ENCODE measurements at places on chromosomes 16 and 17.

GRCh38 chr16:87922250-87922871 lies 14.0 kb downstream of the CA5A start:
- no peak for DNase-seq

DNA sequence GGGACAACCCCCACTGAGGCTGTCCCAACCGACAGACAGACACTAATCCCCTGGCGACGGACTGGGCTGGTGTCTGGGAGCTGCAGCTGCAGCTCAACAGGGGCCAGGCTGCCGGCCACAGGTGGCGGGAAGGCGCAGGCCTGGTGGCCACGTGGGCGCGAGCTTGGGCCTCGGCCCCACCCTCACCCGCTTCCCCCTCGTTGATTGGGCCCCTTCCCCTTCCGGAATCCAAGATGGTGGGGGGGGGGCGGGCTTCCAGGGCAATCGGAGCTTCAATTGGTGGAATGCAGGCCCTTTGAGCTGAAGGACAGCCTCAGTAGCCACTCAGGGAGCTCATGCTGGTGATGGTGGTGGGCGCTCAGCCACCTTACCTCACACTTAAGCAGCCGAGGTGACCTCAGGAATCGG lies 8.7 kb upstream of the TBX4 start:
- no peak for DNase-seq

DNA sequence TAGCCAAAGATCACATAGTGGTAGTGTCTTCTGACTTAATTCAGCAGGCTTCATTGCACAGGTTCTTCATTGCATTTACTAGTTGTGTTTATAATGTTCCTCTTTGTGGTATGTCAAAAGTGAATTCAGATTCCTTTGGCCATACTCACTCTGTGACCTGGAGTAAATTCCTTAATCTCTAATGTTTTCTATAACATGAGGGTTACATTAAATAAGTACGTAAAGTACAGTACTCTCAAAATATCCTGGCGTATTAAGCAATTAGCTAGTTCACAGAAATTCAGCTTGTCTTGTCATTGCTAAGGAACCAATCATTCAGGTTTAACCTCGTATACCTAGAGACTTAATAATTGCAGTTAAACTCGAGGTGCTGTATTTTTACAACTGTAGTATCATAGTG lies 4.2 kb downstream of the RPS6KB1 start:
- DNase-seq: no peak

DNA sequence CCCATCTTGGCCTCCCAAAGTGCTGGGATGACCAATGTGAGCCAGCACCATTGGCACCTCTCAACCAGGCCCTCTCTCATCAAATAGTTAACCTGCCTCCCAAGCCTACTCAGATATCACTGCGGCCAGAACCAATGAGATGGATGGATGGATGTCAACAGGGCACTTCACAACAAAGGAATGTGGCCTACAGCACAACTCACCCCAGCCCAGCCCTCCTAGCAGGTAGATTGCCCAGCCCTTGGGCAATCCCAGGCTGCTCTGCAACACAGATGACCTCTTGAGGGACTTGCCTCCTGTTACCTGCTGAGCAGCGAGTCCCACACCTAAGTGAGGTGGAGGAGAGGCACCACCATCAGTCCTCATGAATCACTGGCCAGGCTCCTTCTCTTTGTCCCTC lies 22.6 kb upstream of the KIFC3 start:
- no peak for DNase-seq

DNA sequence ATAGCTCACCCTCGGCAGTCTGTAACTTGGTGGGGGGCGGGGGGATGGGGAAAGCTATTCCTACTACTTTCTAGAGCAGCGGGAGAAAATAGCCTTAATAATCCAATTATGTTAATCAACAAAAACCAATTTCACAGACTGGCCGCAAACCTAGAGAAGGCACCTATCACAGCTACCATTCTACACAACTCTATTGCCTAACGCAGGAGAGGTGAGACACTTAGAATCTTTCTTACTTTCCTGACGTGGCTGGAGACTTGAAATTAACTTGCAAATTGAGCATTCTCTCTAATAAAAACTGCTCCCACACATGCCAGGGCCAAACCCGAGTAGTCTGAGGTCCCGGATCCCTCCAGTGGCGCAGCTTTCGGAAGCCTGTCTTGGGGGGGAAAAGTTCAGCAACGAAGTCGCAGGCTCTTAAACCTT lies 794 bp downstream of the SMG6 start:
- DNase-seq: no peak

DNA sequence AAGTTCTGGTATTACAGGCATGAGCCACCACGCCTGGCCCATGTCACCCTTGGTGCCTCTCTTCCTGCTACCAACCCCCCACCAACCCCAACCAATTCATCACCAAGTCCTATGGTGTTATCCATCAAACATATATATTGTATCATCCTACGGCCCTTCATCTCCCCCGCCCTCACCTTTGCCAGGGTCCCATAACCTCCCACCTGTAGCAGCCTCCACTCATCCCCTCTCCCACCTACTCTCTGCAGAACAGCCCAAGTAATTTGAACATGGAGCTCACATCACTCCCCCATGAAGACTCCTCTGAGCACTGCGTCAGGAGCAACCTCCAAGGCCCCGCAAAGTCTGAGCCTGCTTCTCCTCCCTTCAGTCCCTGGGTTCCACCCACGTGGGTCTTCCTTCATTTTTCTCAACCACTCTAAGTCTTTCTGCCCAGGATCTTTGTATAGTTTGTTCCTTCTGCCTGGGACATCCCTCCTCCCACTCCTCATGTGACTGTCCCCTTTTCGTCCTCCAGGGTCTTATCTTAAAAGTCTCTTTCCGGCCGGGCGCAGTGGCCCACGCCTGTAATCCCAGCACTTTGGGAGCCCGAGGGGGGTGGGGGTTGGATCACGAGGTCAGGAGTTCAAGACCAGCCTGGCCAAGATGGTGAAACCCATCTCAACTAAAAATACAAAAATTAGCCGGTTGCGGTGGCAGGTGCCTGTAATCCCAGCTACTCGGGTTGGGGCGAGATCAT lies 7.0 kb upstream of the HID1 start:
- DNase-seq: no peak

GRCh38 chr17:6356562-6356961 lies 78.4 kb downstream of the AIPL1 start:
- no peak for DNase-seq

GRCh38 chr16:31435341-31436220 lies 7.0 kb downstream of the ZNF843 start:
- no peak for DNase-seq

- DNase-seq: no peak
Measured at GRCh38 chr17:49676276-49676868, 1.5 kb downstream of the SPOP start.

- peak; percentile 25 for DNase-seq
Measured at GRCh38 chr17:44222112-44222869, 2.8 kb upstream of the UBTF start.

GRCh38 chr16:28304214-28304613 lies 11.9 kb downstream of the SBK1 start:
- no peak for DNase-seq

- no peak for DNase-seq
Measured at GRCh38 chr17:80662557-80662956, 117.9 kb downstream of the RPTOR start.

DNA sequence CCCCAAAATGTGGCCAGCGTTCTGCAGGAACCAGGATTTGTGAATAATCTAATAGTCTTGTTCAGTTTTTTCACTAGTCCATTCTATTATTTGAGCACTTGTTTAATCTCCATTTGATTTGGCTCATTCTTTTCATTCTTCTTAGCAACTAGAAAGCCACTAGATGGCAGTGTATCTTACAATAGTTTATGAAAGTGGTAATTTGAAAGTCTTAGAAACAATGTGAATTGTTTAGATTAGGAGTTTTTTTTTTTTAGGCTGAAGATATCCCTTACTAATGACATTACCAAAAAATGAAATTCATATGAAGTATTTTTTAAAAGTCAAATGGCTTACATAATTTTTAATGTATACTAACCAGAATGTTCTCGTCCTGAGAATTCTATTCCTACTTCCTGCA lies 6.7 kb downstream of the ERI2 start:
- DNase-seq: no peak

GRCh38 chr16:24935336-24935735 lies 79.8 kb downstream of the ARHGAP17 start:
- no peak for DNase-seq

GRCh38 chr17:34265711-34266110 lies 4.3 kb upstream of the CCL7 start:
- no peak for DNase-seq

GRCh38 chr17:48720266-48721008 lies 1.9 kb downstream of the PRAC1 start:
- DNase-seq: no peak

- no peak for DNase-seq
Measured at GRCh38 chr17:50203086-50203485, 1.7 kb upstream of the COL1A1 start.

- DNase-seq: no peak
Measured at GRCh38 chr16:85905110-85906095, 6.4 kb downstream of the IRF8 start.

- DNase-seq: no peak
Measured at GRCh38 chr17:28391401-28391800, 14.6 kb downstream of the SLC46A1 start.

DNA sequence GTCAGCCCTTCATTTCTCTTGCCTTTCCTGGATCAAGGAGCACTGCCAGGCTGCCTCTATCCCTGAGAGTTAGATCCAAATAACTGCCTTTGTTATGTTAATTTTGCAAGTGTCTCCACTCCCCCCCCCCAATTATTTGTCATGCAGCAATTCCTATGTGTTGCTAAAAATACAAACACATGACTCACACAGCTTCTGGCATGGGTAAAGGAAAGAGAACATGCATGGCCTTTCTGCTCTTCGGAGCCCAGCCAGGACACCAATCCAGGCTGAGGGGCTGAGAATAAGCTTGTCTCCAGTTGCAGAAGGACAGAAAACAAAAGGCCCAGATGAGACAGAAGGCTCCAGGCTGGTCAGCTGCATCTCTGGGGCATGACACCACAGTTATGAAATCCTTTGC lies 148.0 kb upstream of the TNRC6C start:
- no peak for DNase-seq

DNA sequence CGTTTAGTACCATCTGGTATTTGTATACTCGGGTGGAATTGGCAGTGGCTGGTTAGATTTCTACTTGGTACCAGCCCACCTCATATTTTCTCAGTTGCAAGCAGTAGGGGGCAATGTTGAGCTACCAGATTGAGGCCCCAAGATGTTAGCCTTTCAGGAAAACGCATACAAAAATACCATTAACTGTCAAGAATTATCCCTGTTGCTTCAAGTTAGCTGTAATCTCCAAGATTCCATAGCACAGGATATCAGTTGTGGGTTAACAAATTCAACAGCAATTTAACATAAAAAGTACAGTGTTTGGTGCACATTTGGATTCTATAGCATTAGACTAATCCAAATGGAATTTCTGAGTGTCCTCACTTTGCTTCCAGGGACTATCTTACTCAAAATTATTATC lies 188.2 kb downstream of the FTO start:
- peak; percentile 26 for DNase-seq

- no peak for DNase-seq
Measured at GRCh38 chr17:15249487-15249886, 15.6 kb downstream of the PMP22 start.

- no peak for DNase-seq
Measured at GRCh38 chr17:29163563-29163962, 16.6 kb downstream of the MYO18A start.

DNA sequence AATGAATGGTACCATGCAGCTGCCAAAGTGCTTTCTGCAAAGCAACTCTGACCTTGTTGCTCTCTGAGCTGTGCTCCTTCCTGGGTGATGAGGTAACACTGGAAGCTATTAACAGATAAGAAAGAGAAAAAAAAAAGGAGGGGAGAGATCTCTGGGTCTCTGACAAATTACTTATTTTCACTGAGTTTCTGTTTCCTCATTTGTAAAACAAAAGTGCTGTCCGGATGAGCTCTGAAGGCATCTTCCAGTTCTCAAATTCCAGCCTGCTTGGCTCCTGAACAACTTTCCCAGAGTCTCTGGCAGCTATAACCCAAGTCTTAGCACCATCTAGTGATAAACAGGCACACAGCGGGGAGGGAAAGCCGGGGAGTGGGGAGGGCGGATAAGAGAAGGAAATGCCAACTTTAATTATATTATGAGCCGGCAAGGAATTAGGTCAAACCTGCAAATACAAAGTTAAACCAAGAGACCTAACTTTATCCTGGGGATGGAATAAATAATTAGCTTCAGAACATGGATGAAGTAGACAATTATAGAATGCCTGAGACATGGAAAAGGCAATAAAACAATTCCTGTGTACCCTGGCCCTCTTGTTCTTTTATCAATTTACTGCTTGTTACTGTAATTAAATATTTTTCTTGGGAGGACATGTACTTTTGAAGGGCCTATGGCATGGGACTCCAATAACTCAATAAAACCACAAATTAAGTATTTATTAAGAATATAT lies 61.3 kb upstream of the KIFC3 start:
- no peak for DNase-seq

DNA sequence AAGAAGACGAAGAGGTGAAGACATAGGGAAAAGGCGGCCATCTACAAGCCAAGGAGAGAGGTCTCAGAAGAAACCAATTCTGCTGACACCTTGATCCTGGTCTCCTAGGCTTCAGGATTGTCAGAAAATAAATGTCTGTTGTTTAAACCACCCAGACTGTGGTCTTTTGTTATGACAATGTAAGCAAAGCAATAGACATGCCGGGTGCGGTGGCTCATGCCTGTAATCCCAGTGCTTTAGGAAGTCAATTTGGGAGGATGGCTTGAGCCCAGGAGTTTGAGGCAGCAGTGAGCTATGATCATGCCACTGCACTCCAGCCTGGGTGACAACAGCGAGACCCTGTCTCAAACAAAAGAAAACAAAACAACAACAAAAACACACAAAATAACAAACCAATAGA lies 64.4 kb downstream of the HAPSTR1 start:
- no peak for DNase-seq

DNA sequence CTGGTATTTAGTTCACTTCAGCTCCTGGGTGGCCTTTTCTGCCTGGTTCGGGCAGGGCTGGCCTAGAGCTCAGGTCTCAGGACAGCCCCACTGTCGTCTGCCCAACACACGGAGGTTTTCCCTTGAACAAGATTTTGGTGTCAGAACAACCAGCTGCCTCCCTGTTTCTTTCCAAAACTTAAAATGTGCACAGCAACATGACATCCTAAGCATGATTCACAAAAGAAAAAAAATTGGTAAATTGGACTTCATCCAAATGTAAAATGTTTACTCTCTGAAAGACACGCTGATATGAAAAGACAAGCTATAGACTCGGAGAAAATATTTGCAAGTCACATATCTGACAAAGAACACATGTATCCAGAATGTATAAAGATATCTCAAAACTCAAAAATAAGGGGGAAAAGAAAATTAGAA lies 197.8 kb upstream of the CHMP6 start:
- DNase-seq: no peak

- peak; percentile 7 for DNase-seq
Measured at GRCh38 chr17:73311428-73311780, 397 bp downstream of the CDC42EP4 start.

DNA sequence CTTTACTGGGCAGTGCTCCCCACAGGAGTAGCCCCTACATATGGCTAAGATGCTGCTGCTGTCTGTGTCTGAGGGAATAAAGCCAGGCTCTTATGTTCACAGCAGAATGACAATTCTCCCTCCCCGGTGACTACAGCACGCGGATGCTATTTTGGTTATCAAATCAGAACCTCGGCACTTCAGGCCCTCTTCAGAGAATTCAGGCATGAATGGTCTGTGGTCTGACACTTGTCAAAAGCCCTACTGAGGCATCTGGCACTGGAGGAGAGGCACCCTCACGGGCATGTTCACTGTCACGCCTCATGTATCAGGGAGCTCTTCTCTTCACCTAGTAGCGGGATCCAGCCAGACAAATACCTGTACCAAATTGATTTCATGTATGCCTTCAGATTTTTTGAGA lies 30.4 kb downstream of the KIAA0513 start:
- no peak for DNase-seq

Data from T-helper 17 cell (primary cell).